ENCODE measurements at places on chromosomes 2 and 18. TPM values are rescaled to one million over a fixed set of nuclear protein-coding genes. Genes with fewer than 3 reads are reported as not detected.
A peak's percentile ranks its signal among the peaks of the same experiment; 100 is the strongest.

- DNase-seq = no peak
These were observed 33.5 kb downstream of the AOX1 start for GRCh38 chr2:200619279-200619678.

- DNase-seq = no peak
These were observed 107.4 kb upstream of the CREB1 start for GRCh38 chr2:207422380-207422779.

GRCh38 chr2:205772983-205773382, 90.7 kb downstream of the NRP2 start:
- no peak for DNase-seq

DNA sequence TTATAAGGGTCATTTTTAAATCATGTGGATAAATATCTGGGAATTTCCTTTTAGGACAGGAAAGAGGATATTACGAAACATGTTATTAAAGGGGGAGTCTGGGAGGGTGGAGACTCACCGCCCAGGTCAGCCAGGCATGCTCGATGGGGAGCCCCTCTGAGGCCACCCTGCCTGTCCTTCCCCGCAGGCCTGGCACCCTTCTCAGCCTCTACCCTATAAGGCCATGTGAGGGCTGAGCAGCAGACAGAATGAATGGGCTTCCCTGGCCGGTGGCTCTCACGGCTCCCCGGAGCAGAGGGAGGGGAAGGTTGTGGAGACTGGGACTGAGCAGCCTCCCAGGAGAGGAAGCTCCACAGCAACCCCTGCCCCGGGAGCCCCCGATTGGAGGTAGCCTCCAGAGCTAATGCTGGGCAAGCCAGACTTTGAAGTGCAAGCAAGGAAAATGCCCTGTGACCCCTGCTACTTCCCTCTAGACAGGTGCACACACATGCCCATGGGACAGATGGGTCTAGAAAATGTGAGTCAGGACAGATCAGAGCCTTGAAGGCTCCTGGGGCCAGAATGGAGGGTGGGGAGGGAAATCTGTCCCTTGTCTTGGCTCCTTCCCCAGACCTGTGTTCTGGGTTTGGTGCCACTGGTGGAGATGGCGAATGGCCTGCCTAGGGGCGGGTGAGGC, 13.2 kb upstream of the ARMC9 start:
- no peak for DNase-seq

DNA sequence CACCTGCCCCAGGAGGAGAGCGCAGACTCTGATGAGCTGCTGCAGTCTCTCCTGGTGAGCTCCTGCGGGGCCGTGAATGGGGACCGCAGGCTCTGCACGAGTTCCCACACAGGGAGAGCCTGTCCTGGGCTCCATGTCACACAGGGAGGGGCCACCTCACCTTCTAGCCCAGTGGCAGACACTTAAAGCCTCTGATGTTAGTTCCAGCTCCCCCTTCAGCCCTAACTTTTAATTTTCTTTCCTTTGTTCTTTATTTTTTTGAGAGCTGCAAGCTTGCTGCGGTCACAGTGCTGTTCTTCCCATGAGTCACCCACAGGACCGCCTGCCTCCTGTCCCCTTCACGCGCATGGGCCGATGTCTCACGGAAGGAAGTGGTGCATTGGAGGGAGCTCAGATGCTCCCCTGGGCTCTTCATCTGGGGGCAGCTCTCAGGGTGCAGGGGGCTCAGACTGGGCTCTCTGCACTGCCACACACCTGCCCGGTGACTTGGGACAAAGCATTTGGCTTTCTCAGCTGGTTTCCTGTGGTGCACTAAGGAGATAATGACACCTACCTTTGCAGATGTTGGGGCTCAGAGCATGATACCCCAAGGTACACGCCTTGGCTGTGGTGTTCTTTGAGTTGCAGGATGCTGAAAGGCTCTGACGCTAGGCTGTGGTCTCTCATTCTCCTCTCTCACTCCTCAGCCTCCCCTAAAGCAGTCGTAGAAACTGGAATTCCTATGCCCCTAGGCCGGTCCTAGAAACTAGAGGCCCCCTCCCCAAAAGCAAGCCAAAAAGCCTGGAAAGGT, 37.2 kb upstream of the PXDN start:
- peak; percentile 86 for DNase-seq

GRCh38 chr2:155389224-155389623, 690.7 kb downstream of the KCNJ3 start:
- no peak for DNase-seq

The PPP4R1 gene
- 43.8 TPM for total RNA-seq

The SAG gene
- not detected for total RNA-seq

The EMX1 gene
- total RNA-seq = 0.29 TPM

The PRSS56 gene
- total RNA-seq = not detected
